ENCODE measurements at places on chromosomes 13 and 19.

DNA sequence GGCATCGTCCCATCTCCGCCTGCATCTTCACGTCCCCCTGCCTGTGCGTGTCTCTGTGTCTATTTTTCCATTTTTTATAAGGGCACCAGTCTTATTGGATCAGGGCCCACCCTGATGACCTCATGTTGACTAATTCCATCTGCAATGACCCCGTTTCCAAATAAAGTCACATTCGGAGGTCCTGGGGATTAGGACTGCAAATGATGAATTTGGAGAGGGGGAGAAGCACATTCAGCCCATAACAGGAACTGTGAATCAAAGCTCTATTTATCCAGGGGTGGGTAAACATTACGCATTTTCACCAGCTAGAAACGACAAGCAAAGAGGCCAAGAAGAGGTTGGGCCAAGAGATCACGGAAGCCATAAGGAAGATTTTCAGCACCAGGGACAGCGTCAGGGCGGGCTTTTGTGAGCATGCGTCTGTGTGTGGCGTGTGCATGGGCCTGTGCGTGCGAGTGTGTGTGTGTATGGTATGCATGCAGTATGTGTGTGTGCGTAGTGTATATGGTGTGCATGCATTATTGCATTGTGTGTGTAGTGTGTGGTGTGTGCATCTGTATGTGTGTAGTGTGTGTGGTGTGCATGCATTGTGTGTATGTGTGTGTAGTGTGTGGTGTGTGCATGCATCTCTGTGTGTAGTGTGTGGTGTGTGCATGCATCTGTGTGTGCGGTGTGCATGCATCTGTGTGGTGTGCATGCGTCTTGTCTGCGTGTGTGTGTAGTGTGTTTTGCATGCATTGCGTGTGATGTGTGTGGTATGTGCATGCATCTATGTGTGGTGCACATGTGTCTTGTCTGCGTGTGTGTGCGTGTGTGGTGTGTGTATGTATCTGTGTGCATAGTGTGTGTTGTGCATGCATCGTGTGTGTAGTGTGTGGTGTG lies 19.6 kb downstream of the CELF5 start:
- no peak for DNase-seq

- DNase-seq = no peak
Measured at GRCh38 chr13:72643311-72643989, 84.0 kb downstream of the MZT1 start.

DNA sequence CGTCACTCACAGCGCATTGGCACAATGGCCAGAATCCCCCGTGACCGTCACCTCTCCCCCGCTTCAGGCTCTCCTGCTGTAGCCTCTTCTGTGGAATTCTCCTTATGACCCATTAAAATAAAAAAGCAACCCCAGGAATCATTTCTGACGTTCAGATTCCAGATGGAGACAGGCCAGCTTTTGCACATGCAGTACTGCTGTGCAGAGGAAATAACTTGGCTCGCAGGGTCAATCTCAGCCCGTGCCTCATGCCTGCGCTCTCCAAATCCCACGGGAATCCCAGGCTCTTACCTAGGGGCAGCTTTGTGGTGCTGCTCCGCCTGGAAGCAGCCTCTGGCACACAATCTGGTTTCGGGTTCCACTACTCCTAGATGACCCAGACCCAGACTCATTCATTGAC lies 32.7 kb upstream of the SOX1 start:
- DNase-seq = no peak

DNA sequence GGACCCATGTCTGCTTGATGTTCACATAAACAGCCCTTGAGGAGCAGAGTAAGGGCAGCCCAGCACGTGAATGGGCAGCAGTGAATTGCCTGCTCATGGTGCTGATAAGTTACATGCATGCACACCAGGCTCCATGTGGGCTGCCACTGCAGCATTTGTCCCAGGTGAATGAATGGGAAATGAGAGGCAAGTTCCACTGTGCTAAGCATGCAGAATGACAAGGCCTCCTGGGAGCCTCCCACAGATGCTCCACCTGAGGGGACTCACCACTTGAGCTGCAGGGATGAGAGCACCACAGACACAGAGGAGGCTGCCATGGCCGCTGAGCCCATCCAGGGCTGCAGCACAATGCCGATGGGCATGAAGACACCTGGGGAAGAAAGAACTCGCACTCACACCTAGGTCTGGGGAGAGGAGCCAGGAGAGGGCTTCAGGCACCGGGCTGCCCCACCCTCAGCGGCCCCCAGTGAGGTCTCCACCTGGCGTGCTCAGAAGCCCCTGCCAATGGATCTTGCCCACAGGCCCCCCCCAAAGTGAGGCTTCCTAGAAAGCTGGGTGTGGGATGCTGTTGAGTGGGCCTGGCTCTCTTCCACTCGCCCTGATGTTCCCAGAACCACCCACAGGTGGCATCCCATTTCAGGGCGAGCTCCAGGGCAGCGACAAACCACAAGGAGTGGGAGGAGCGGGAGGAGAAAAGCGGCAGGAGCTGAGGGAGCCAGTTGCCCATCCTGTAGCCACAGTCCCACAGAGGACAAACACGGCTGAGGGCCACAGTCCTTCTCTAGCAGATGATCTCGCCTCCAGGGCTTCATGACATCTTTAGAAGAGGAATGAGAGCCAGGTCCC lies 73.8 kb downstream of the CCDC70 start:
- no peak for DNase-seq

- no peak for DNase-seq
Measured at GRCh38 chr13:66113882-66114526, 1116.1 kb downstream of the PCDH9 start.
